ENCODE measurements at places on chromosomes 13 and 19. TPM values are rescaled to one million over a fixed set of nuclear protein-coding genes. Genes with fewer than 3 reads are reported as not detected.
A peak's percentile ranks its signal among the peaks of the same experiment; 100 is the strongest.

DNA sequence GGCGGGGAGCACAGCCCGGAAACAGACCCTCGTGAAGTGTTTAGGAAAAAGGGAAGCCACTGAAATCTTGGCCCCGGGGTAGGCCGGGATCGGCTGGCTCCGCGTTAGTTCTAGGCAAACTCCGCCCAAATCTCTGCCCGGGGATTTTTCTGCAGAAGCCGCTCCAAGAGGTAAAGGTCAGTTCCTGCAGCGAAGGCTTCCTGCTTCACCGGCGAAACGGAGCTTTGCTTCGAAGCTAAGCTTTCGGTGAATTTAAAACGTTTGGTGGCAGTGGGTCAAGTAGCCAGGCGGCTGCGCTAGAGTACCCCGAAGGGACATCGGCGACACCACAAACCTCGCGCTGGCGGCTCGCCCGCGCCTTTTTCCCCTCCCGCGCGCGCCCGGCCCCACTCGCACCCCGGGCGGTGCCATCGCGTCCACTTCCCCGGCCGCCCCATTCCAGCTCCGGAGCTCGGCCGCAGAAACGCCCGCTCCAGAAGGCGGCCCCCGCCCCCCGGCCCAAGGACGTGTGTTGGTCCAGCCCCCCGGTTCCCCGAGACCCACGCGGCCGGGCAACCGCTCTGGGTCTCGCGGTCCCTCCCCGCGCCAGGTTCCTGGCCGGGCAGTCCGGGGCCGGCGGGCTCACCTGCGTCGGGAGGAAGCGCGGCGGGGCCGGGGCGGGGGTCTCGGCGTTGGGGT, 441 bp downstream of the GJB2 start:
- no peak for DNase-seq
- peak overlapping the region; percentile 75 for H3K4me3 ChIP-seq
- no peak overlapping the region for H3K27ac ChIP-seq

GRCh38 chr13:40792284-40793051, 3.1 kb downstream of the SLC25A15 start:
- H3K27ac ChIP-seq, result no peak overlapping the region
- no peak for DNase-seq
- no peak overlapping the region for H3K4me3 ChIP-seq
- no peaks in the 10 kb centered on the region for H3K27me3 ChIP-seq
- H3K4me1 ChIP-seq, result peaks cover 4% of the 10 kb centered on the region

- H3K4me3 ChIP-seq, result peak overlapping the region; percentile 64
- H3K36me3 ChIP-seq, result no peaks in the 10 kb centered on the region
- H3K27me3 ChIP-seq, result peaks cover 55% of the 10 kb centered on the region
- no peak overlapping the region for H3K27ac ChIP-seq
- peaks cover 11% of the 10 kb centered on the region for H3K4me1 ChIP-seq
These were observed 865 bp upstream of the CRLF1 start for GRCh38 chr19:18607226-18608101.

DNA sequence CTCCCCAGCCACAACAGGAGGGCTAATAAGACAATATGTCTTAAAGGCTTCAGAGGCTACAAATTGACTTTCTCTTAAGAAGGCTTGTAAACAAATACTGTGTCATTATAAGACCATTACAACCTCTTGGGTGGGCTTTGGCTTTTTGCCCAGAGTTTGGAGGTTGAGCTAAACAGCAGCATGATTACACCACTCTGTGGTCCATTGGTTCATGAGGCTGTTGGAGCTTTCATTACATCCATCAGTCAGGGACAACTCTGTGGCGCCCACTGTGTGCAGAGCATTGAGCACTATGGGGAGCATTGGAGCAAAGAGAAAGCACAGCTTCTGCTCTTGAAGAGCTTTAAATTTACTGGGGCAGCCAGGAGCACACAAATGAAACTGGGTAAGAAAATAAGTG, 75.9 kb downstream of the TNFSF11 start:
- no peak overlapping the region for H3K27ac ChIP-seq
- H3K4me1 ChIP-seq, result no peaks in the 10 kb centered on the region
- no peak overlapping the region for H3K4me3 ChIP-seq
- no peaks in the 10 kb centered on the region for H3K27me3 ChIP-seq
- H3K36me3 ChIP-seq, result no peaks in the 10 kb centered on the region
- DNase-seq, result no peak

Gene TIMM29
- 34.8 TPM for total RNA-seq

Measured in thoracic aorta (tissue), 2 donors.